ENCODE measurements at places on chromosomes 12 and 14.

- no peak for DNase-seq
Observed at GRCh38 chr12:124878795-124879516, 15.3 kb upstream of the SCARB1 start.

- DNase-seq, result no peak
Observed at GRCh38 chr14:98298481-98299244, 973.3 kb downstream of the BCL11B start.

- DNase-seq, result no peak
Observed at GRCh38 chr12:51051787-51052186, 3.7 kb downstream of the LETMD1 start.

- no peak for DNase-seq
Observed at GRCh38 chr12:82648259-82648909, 38.3 kb upstream of the TMTC2 start.

GRCh38 chr12:22541496-22542155 is 2.7 kb downstream of the C2CD5 start:
- DNase-seq, result no peak

GRCh38 chr12:109727746-109728726 is 14.4 kb downstream of the FAM222A start:
- no peak for DNase-seq

GRCh38 chr12:117914686-117915085 is 54.1 kb downstream of the KSR2 start:
- no peak for DNase-seq

DNA sequence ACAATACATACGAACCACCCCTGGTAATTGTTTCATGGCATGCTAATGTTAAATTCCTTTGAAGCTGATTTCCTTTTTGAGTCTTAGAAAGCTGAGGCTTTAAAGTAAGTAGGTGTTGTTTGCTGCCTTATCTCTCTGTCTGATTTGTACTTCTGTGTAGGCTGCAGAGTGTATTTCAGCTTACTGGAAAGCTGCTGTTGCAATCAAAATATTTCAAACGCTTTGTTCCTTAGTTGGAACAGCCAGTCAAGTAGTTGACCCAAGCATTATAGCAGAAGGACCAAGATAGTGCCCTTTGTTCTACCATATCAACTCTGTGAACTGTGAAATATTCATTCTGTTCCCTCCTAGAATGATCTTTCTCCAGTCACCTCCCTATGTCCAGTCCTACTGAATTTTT is 3.1 kb downstream of the PKP2 start:
- no peak for DNase-seq

DNA sequence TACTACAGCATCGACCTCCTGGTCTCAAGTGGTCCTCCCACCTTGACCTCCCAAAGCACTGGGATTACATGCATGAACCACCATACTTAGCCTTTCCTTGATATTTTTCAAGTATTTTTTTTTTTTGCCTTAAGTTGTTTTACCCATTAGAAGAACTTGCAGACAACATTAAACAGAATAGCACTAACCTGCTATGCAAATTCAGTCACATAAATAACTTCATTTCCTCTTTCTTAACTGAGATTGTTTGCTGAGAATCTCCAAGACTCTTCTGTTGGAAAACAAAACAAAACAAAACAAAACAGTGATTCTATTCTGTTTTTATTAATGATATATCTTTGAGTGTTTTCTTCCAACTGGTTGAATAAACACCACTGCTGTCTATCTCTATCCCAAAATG is 115.9 kb upstream of the IFNG-AS1 start:
- DNase-seq, result no peak

- no peak for DNase-seq
Observed at GRCh38 chr14:33734387-33734786, 216.5 kb downstream of the EGLN3 start.

DNA sequence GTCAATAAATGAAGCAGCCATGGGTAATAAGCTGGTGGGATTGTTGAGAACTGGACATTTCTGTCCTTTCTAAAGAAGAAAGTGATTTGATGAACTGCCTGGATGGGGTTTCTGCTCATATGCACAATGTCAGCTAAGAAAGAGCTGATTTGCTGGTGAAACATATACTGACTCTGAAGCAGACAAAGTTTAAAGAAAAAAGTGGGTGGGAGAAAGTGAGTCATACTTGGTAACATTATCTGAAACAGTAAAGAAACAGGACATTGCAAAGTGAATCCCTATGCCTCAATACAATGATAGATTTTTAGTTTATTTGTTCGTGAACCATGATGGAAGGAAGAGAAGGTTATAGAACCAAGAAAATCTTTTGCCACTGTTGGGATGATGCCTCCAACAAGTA is 95.6 kb upstream of the DNM1L start:
- DNase-seq, result no peak

- no peak for DNase-seq
Observed at GRCh38 chr12:91343010-91343409, 160.4 kb upstream of the DCN start.

DNA sequence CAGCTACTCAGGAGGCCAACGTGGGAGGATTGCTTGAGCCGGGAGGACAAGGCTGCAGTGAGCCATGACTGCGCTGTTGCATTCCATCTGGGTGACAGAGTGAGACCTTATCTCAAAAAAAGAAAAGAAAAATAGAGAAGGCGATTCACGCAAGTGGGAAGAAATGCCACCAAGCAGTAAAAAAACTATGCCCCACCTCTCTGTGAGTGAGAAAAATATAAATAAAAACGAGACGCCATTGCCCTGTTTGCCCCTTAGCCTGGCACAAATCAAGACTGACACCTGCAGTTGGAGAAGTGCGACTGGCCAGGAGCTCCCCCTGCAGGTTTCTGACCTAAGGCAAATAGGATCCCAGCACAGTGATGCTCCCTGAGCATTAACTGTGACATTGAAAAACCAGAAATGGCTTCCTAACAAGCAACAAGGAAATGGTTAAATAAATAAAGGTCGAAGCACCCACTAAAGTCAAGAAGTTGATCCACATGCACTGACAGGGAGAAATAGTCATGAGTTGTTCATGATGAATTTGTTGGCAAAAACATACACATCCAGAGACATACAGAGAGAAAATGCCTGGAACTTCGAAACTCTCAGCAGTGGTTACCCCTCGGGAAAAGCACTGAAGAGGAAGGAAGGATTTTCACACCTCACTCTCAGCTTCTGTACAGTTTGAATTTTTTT is 21.1 kb downstream of the GSC start:
- DNase-seq, result no peak

DNA sequence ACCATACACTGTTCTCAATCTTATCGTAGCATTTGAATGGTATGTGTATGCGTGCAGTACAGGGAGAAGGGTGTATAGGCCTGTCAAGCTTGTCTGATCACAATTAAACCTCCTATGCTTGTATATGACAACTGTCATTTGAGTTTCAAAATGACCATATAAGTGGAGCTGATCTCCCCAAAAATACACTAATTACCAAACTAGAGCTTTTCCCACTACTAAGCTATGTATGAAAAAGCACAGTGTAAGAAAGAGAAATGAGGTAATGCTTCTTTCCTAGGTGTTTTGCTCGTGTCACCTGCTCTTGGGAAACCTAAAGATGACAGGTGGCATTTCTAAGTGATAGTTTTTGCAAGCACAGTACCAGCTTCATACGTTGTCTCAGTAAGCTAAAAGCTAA is 1.1 kb upstream of the STK38L start:
- DNase-seq, result no peak

GRCh38 chr12:127284870-127285431 is 982.0 kb upstream of the TMEM132C start:
- DNase-seq, result no peak

DNA sequence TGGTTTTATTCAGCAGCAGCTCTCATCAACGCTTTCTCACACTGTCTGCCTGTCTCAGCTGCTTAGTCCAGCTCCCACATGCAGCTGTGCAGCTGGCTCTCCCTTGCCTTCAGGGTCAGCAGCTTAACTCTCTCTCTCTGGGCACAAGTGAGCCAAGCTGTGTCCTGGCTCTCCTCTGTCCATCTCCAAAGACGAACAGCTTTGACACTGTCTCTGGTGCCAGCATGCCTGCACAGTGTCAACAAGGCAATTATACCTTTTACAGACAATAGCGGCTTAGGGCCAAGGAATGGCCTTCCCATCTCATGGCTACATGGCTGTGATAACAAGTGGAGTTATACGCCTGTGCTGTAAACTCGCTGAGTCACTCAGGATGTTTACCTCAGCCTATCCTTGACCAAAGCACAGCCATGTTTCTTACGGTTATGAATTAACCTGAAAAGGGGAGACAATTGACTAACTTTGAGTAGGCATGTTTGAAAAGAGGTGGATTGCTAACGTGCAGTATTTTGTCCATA is 38.4 kb upstream of the MANSC4 start:
- DNase-seq, result no peak

DNA sequence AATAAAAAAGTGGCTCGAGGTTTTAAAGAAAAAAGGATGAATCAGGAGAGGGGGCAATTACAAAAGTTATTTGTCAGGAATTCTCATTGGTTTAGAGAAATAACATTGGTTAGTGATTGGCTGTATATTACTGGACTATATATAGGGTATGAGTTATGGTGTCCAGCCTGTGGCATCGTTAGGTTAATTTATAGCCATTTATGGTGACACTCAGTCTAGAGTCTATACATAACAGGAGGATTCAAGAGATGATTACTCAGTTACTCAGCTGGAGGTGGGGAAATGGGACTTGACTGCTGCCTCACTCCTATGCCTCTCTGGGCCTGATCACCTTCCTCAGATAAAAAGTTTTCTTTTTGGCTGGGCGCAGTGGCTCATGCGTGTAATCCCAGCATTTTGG is 25.6 kb upstream of the NFYB start:
- DNase-seq, result no peak

- no peak for DNase-seq
Observed at GRCh38 chr14:99758872-99759545, 34.2 kb upstream of the EML1 start.

GRCh38 chr12:5581019-5581418 is 149.1 kb downstream of the NTF3 start:
- DNase-seq, result no peak

DNA sequence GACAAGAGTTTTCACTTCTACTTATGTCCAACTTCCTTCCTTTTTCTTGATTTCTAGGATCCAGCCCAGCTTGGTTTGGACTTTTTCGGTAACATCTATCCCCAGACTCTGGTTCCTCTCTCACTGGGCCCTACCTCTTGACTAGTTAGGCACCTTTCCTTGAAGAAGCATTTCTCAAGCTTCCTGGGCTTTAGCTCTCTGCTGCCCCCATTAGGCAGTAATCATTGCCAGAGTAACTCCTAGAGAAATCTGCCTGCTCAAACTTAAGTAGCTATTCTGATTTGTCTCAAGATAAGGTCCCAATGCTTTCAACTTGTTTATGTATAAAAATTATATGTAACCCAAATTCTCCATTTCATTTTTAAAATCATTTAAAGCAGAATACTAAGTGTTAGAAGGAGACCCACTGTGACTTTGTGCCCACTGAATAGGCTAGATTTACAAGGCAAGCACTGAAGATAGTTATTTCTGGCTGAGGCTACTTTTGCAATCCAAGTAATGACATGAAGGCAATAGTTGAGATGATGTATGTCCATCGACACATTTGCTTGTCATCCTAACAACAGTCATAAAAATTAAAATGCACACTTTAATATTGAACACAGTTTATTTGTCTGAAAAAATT is 275.0 kb upstream of the G2E3 start:
- no peak for DNase-seq

GRCh38 chr14:75823334-75823733 is 158.5 kb downstream of the TGFB3 start:
- no peak for DNase-seq

- no peak for DNase-seq
Observed at GRCh38 chr14:68158640-68159039, 339.1 kb downstream of the RAD51B start.

DNA sequence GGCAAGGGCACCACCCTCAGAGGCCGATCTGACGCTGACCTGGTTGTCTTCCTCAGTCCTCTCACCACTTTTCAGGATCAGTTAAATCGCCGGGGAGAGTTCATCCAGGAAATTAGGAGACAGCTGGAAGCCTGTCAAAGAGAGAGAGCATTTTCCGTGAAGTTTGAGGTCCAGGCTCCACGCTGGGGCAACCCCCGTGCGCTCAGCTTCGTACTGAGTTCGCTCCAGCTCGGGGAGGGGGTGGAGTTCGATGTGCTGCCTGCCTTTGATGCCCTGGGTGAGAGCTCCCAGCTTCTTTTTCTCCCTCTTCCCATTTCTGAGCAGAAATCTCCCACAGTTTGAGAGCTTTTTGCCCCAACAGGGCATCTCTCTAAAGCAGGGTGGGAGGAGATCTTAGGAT is 1.8 kb downstream of the OAS1 start:
- DNase-seq, result no peak

- no peak for DNase-seq
Observed at GRCh38 chr12:51827925-51828818, 20.3 kb downstream of the FIGNL2 start.

DNA sequence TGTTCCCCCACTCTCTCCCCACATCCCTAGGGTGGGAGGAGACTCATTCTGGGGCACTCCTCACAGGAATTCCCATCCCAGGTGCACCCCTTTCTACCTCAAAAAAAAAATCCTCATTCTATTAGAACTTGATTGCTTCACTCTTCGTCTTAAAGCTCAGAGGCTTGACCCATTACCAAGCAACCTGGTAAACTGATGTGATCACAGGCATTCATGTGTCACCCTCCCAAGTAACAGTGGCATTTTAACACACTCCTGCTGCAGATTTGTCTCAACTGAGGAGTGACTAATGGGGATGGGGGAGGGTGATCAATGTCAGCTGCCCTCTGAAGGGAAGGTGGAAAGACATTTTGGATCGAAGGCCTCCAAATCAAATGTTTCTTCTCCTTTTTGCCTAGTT is 78.1 kb upstream of the PTHLH start:
- no peak for DNase-seq

DNA sequence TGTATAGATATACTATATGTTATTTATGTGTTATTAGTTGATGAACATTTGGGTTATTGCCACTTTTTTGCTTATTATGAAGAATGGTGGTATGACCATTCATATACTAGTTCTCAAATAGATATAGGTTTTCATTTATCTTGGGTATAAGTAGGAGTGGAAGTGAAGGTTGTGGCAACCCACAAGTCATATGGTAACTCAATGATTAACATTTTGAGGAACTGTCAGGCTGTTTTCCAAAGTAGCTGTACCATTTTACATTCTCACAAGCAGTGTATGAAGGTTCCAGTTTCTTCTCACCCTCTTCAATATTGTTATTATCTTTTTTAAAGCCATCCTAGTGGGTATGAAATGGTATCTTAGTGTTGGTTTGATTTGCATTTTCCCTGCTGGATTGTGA is 19.0 kb upstream of the MSRB3 start:
- DNase-seq, result no peak

DNA sequence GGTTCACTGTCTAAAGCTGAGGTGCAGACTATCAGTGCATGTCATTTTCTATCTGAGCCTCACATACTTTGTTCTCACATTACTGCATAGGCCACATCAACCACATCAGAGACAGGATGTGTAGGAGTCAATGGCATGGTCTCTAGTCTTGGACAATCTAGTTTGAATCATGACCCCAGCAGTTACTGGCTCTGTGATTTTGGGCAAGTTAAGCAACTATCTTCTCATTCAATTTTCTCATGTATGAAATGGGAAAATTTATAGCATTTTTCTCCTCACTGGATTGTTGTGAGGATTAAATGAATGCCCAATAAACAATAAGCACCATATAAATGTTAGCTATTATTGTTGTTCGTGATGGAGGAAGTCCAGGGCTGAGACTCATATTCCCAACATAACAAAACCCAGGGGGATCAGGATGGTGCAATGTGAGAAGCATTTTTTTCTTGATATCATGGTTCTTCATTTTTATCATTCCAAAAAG is 432.6 kb downstream of the LRIG3 start:
- DNase-seq, result no peak

- no peak for DNase-seq
Observed at GRCh38 chr12:129885287-129885686, 18.5 kb downstream of the TMEM132D start.

Data from effector CD8-positive, alpha-beta T cell (primary cell).